Astrocyte (in vitro differentiated cells and primary cell): ENCODE measurements at places on chromosomes 2 and 18. TPM values are rescaled to one million over a fixed set of nuclear protein-coding genes. Genes with fewer than 3 reads are reported as not detected.

- peaks cover 15% of the 10 kb centered on the region for H3K4me1 ChIP-seq
- DNase-seq, result peak; percentile 63
- no peaks in the 10 kb centered on the region for H3K36me3 ChIP-seq
- no peaks in the 10 kb centered on the region for H3K27me3 ChIP-seq
Observed at GRCh38 chr2:215653344-215654030, 217.6 kb upstream of the FN1 start.

- no peak for DNase-seq
- H3K4me3 ChIP-seq, result no peak overlapping the region
- no peaks in the 10 kb centered on the region for H3K36me3 ChIP-seq
- no peaks in the 10 kb centered on the region for H3K4me1 ChIP-seq
- H3K27me3 ChIP-seq, result peaks cover 3% of the 10 kb centered on the region
Observed at GRCh38 chr18:79631096-79631507, 48.5 kb upstream of the CTDP1 start.

GRCh38 chr2:96306370-96306769 lies 1.0 kb upstream of the SNRNP200 start:
- peaks cover 12% of the 10 kb centered on the region for H3K4me1 ChIP-seq
- no peak overlapping the region for H3K27ac ChIP-seq
- peak overlapping the region; percentile 99 for H3K4me3 ChIP-seq
- no peaks in the 10 kb centered on the region for H3K27me3 ChIP-seq

- no peak overlapping the region for H3K4me3 ChIP-seq
- DNase-seq, result no peak
- no peaks in the 10 kb centered on the region for H3K4me1 ChIP-seq
- no peaks in the 10 kb centered on the region for H3K36me3 ChIP-seq
Observed at GRCh38 chr2:3705782-3706181, 2.4 kb downstream of the DCDC2C start.

DNA sequence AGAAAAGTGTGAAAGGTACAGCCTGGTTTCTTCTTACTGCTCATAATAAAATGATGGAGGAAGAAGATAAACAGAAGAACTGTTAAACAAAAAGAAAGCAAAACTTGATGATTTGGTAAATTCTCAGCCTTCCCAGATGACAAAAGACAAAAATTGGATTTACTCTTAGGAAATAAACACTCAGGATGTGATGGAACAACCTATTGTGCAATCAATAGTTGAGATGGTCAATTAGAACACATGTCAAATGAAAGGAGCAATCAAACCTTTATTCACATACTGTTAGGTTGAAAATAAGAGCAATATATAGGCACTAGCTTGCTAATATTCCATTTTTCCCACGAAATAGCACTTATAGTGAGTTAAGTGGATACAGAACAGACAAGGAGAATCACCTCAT lies 1174.0 kb upstream of the SLC39A10 start:
- DNase-seq, result no peak
- no peaks in the 10 kb centered on the region for H3K4me1 ChIP-seq
- no peaks in the 10 kb centered on the region for H3K36me3 ChIP-seq
- H3K27me3 ChIP-seq, result no peaks in the 10 kb centered on the region

DNA sequence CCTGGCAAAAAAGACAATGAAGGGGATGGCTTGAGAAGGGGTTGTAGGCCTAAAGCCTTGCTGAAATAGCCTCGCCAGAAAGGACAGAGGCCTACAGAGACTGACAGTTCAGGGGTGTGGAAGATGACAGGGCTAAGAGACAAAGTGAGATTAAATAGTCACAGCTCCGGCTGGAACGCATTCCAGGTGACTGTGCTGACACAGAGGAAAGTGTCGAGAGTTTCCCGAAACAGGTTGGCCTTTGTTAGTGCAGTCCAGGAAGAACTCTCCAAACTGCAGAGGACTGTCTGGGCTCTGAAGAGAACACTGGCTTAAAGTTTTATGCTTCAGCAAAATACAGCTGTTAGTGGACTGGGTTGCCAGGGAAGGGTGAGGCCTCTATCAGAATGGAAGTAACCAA lies 52.8 kb downstream of the METTL4 start:
- H3K4me3 ChIP-seq, result no peak overlapping the region
- no peak for DNase-seq
- H3K36me3 ChIP-seq, result no peaks in the 10 kb centered on the region
- no peaks in the 10 kb centered on the region for H3K27me3 ChIP-seq
- no peak overlapping the region for H3K27ac ChIP-seq

DNA sequence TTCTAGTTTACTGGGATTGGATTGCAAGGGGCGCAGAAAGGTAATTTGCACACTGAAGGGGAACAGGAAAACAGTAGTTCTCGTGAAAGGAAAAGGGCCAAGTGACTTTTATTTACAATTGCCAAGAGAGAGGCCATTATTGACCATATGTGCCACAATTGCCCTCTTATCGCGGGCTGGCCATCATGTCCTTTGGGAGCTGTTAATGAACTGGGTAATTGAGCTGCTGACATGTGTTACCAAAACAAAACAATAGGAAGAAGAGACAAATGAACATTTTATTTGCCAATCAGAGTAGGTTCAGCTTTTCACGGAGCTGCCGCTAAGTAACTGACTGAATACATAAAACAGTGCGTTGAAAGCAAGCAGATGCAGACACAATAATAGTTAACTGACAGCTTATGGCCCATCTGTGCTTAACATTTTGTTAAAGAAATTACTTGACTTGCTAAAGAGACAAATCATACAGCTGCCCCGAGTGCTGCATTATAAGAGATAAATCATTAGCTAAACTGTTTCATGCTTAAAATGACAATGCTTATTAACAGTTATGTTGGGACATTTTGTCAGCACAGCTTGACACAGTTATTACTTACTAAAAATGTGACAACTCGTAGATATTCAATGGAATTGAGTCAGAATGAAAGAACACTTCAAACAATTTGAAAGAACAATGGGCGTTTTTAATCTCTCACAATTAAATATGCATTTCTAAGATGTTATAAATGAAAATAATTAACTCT lies 57.5 kb downstream of the PAX3 start:
- peaks cover 4% of the 10 kb centered on the region for H3K27me3 ChIP-seq
- no peak overlapping the region for H3K4me3 ChIP-seq
- no peak overlapping the region for H3K27ac ChIP-seq
- no peaks in the 10 kb centered on the region for H3K4me1 ChIP-seq
- no peak for DNase-seq
- no peaks in the 10 kb centered on the region for H3K36me3 ChIP-seq

DNA sequence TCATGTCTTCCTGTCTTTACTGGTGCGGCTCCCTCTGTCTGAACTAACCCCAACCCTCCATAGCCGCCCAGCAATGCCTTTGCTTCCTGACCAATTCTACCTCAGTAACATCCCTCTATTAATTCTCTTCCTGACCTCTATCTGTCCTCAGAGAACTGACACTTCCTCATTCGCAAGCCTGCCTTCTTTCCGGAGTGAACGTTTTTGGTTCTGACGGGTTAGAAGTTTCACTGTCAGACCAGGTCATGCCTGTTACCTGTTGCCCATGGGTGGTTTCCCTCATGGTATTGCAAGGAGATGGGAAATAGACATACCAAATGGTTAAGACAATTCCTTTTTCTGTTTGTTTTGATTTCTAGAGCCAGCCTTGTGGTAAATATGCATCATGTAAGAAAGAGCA lies 453.4 kb upstream of the SLC14A2 start:
- peaks cover 12% of the 10 kb centered on the region for H3K4me1 ChIP-seq
- no peak for DNase-seq
- no peak overlapping the region for H3K27ac ChIP-seq
- H3K4me3 ChIP-seq, result no peak overlapping the region

GRCh38 chr2:28359222-28360057 lies 33.2 kb upstream of the FOSL2 start:
- no peaks in the 10 kb centered on the region for H3K27me3 ChIP-seq
- no peaks in the 10 kb centered on the region for H3K36me3 ChIP-seq
- peak; percentile 78 for DNase-seq

DNA sequence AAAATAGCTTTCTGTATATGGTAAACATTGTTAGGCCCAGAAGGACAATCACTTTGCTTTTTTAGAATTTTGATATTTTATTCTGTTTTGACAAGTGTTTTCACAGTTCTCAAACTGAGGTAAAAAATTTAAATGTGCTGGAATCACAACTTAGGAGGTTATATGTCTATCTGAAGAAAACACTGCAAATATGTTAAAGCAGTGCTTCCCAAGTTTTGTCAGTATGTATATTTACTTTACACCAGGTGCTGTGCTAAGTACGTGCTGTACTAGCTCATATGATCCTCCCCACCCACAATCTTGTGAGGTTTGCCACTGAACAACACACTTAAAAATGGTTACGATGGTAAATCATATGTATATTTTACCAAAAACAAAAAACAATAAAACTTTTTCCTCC lies 124.2 kb downstream of the CABYR start:
- DNase-seq, result no peak
- no peak overlapping the region for H3K4me3 ChIP-seq
- peaks cover 3% of the 10 kb centered on the region for H3K4me1 ChIP-seq
- no peaks in the 10 kb centered on the region for H3K36me3 ChIP-seq
- H3K27me3 ChIP-seq, result no peaks in the 10 kb centered on the region

- DNase-seq, result no peak
- no peaks in the 10 kb centered on the region for H3K36me3 ChIP-seq
- H3K27ac ChIP-seq, result no peak overlapping the region
- H3K4me1 ChIP-seq, result peaks cover 8% of the 10 kb centered on the region
- no peaks in the 10 kb centered on the region for H3K27me3 ChIP-seq
Observed at GRCh38 chr2:1887915-1888314, 143.6 kb upstream of the PXDN start.

DNA sequence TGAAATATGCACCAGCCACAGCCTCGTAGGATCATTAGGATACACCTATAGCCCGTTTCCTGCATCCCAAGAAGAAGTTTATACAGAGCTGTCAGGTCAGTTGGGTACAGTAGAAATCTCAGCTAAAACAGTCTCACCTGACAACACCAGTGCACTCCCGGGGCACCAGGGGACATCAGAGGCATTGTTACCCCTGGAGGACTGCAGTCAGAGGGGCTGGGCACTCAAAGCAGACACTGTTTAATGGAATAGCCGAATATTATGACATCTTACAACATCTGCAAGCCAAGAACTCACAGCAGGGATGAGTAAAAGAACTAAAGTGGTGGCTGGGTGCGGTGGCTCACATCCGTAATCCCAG lies 93.0 kb upstream of the ID2 start:
- H3K27ac ChIP-seq, result no peak overlapping the region
- H3K4me1 ChIP-seq, result peaks cover 5% of the 10 kb centered on the region
- H3K36me3 ChIP-seq, result no peaks in the 10 kb centered on the region
- peaks cover 9% of the 10 kb centered on the region for H3K27me3 ChIP-seq

GRCh38 chr2:229969921-229970320 lies 47.6 kb downstream of the FBXO36 start:
- no peaks in the 10 kb centered on the region for H3K4me1 ChIP-seq
- no peaks in the 10 kb centered on the region for H3K36me3 ChIP-seq
- no peaks in the 10 kb centered on the region for H3K27me3 ChIP-seq

DNA sequence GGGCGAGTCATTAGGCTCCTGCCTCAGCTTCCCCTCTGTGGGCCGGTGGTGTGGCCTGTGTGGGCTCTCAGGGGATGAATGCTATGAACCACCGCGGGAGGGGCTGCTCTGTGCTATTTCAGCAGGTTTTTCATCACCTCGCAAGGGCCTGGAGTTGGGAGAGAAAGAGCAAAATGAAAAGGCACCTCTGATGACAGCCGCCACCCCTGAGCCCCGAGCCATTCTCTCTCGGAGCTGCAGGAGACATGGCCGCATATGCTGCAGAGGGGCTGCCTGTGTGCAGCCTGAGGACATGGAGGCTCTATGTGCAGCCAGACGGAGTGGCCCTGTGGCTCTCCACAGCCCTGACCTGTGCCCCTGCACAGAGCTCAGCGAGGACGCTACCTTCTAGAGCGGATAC lies 96.2 kb upstream of the CTDP1 start:
- H3K4me3 ChIP-seq, result no peak overlapping the region
- H3K27me3 ChIP-seq, result peaks cover 4% of the 10 kb centered on the region
- no peaks in the 10 kb centered on the region for H3K36me3 ChIP-seq

GRCh38 chr2:121688820-121689219 lies 39.6 kb upstream of the CLASP1 start:
- no peak overlapping the region for H3K4me3 ChIP-seq
- no peaks in the 10 kb centered on the region for H3K27me3 ChIP-seq
- H3K27ac ChIP-seq, result no peak overlapping the region
- H3K4me1 ChIP-seq, result no peaks in the 10 kb centered on the region
- no peaks in the 10 kb centered on the region for H3K36me3 ChIP-seq

GRCh38 chr2:215929602-215930335 lies 83.6 kb downstream of the MREG start:
- no peaks in the 10 kb centered on the region for H3K36me3 ChIP-seq
- peak overlapping the region; percentile 55 for H3K27ac ChIP-seq
- peak; percentile 26 for DNase-seq
- H3K4me3 ChIP-seq, result no peak overlapping the region

DNA sequence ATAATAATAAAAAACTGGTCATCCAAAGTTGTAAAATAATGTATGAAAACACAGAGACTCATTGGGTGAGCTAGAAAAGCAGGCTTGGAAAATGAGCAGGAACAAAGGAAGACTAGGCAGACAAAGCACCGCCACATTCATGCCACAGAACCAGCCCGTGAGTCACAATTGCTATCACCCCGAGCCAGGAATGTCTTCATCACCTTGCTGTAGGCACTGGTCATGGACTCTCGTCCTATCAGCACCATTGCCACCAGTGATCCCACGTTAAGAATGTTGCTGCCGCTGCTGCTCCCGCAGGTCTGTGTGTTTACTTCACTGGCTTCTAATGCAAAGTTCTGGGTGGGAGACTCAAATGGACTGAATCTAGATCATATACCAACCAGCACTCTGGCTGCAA lies 417.9 kb downstream of the PID1 start:
- H3K27me3 ChIP-seq, result no peaks in the 10 kb centered on the region
- H3K27ac ChIP-seq, result no peak overlapping the region

SLC9A2 gene
- 0.32 TPM in 1 of 2 replicates, not detected in the other for total RNA-seq

DPYSL5 gene
- 1.2 and 2.9 TPM in 2 replicates for total RNA-seq

GNLY gene
- not detected in 2 replicates for total RNA-seq

STK25 gene
- 185 and 211 TPM in 2 replicates for total RNA-seq

TMEM178A gene
- total RNA-seq, result 28.7 and 41.6 TPM in 2 replicates

OSR1 gene
- 0.31 and 1.0 TPM in 2 replicates for total RNA-seq

ELOA2 gene
- not detected in 2 replicates for total RNA-seq

HRH4 gene
- 0.17 and 0.25 TPM in 2 replicates for total RNA-seq

CREG2 gene
- total RNA-seq, result 0.11 TPM in 1 of 2 replicates, not detected in the other

CYTIP gene
- total RNA-seq, result 0.12 and 0.16 TPM in 2 replicates

AGAP1 gene
- 37.3 and 39.4 TPM in 2 replicates for total RNA-seq
